ENCODE measurements at places on chromosomes 13 and 19. TPM values are rescaled to one million over a fixed set of nuclear protein-coding genes. Genes with fewer than 3 reads are reported as not detected.

GRCh38 chr19:18610556-18611326 lies 1.9 kb upstream of the TMEM59L start:
- H3K27me3 ChIP-seq, result peaks cover 31% of the 10 kb centered on the region
- peak overlapping the region; percentile 73 for H3K4me3 ChIP-seq
- H3K36me3 ChIP-seq, result peaks cover 4% of the 10 kb centered on the region
- DNase-seq, result no peak

The ZNF230 gene
- total RNA-seq, result 5.6 TPM

- H3K36me3 ChIP-seq, result peaks cover 29% of the 10 kb centered on the region
- peak overlapping the region; percentile 96 for H3K27ac ChIP-seq
- peaks cover 63% of the 10 kb centered on the region for H3K4me1 ChIP-seq
- peaks cover 4% of the 10 kb centered on the region for H3K27me3 ChIP-seq
- peak overlapping the region; percentile 62 for H3K4me3 ChIP-seq
Observed at GRCh38 chr13:52414963-52415362, 9.0 kb upstream of the THSD1 start.

- H3K36me3 ChIP-seq, result peaks cover 9% of the 10 kb centered on the region
- no peak overlapping the region for H3K4me3 ChIP-seq
- H3K27ac ChIP-seq, result no peak overlapping the region
- peaks cover 20% of the 10 kb centered on the region for H3K4me1 ChIP-seq
Observed at GRCh38 chr19:16463991-16464575, 7.7 kb downstream of the EPS15L1 start.

The PRODH2 gene
- total RNA-seq, result not detected

DNA sequence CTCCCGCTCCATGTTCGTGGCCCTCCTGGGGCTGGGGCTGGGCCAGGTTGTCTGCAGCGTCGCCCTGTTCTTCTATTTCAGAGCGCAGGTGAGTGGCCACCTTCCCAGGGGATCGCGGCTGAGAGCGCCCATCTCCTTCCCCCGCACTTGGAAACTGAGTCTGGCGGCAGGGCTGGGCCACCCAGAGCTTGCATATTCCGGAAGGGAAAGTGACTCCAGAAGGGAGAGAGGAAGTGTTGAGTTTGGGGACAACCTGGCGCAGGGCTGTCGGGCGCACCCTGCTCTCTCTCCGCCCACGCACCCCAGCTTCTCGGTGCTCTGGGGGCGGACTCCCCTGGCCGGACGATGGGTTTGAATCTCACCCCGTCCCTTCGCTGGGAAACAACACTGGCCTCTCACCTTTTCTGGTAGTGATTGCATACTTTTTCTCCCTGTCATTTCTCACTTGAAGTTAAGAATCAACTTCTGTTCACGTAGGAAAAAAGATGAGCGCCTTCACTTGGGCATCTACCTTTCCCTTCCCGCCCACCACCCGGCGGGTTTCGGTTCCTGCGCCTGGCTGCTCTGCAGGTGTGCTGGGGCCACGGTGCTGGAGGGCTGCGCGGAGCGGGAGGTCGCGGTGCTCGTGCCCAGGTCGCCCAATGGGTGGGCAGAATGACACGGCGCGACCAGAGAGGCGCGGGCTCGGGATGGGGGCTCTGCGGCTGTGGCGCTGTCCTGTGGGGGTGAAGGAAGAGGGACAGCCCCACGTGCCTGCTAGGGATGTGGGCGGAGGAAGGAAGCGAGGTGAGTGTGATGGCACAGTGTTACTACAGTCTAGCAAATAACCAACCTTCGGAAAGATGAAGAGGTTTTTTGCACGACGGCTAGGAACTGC lies 721 bp downstream of the TNFSF11 start:
- H3K27me3 ChIP-seq, result peaks cover 6% of the 10 kb centered on the region
- peak overlapping the region; percentile 83 for H3K4me3 ChIP-seq
- DNase-seq, result no peak
- peaks cover 7% of the 10 kb centered on the region for H3K4me1 ChIP-seq

The CNN1 gene
- 1.5 TPM for total RNA-seq

- H3K4me3 ChIP-seq, result peak overlapping the region; percentile 82
- peaks cover 42% of the 10 kb centered on the region for H3K36me3 ChIP-seq
- no peak for DNase-seq
- peaks cover 34% of the 10 kb centered on the region for H3K4me1 ChIP-seq
- H3K27ac ChIP-seq, result no peak overlapping the region
Observed at GRCh38 chr13:33233547-33233946, 52.0 kb downstream of the STARD13 start.

DNA sequence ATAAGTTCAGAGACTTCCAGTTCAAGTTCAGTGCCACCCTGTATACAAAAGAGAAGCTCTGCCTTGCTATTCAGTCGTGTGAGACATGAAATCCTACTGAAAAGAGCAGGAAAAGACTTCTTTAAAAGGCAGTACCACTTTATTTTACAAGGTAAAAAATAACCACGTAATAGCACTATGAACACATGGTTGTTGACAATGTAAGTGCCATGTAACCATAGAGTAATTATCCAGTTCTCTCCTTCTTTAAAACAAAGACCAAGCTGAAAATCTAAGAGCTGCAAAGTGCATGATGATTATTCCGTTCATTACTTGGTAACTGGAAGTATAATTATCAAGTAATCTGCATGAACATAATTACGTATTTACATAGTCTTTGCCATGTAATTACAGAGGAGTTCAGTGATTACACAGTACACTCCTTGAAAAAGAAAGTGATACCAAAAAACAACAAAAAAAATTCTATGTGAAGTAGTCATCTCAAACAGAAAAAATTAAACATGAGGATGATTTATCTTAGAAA lies 288.7 kb downstream of the EFNB2 start:
- no peak overlapping the region for H3K4me3 ChIP-seq
- H3K27ac ChIP-seq, result no peak overlapping the region
- H3K27me3 ChIP-seq, result no peaks in the 10 kb centered on the region
- no peaks in the 10 kb centered on the region for H3K4me1 ChIP-seq
- H3K36me3 ChIP-seq, result no peaks in the 10 kb centered on the region
- DNase-seq, result no peak

The FFAR1 gene
- not detected for total RNA-seq

DNA sequence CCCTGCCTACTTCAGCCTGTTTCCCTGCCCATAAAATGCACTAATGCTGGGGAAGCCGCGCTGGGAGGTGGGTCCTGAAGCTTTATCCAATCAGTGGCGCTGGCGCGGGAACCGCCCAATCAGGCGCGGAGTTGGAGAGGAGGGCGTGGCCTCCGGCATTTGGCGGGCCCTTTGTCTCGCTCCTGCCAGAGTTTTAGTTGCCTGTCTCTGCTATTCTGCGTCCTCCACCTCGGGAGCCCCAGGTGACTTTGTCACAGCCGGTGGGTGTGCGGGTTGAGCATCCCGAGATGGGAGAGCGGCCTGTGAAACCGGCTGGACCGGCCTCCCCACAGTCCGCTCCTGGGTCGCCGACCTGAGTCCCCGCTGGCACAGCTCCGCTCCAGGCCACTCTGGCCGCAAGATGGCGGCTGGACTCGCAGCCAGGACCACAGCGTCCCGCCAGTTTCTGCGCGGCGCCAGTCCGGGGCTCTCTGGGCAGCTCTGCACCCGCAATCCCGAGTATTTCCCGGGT lies 30.7 kb upstream of the ZNF429 start:
- H3K36me3 ChIP-seq, result no peaks in the 10 kb centered on the region
- H3K27ac ChIP-seq, result no peak overlapping the region
- no peak overlapping the region for H3K4me3 ChIP-seq
- H3K4me1 ChIP-seq, result no peaks in the 10 kb centered on the region
- no peaks in the 10 kb centered on the region for H3K27me3 ChIP-seq

The KASH5 gene
- total RNA-seq, result 0.26 TPM

GRCh38 chr13:26599403-26599802 lies 41.9 kb downstream of the WASF3 start:
- H3K36me3 ChIP-seq, result no peaks in the 10 kb centered on the region
- H3K4me3 ChIP-seq, result no peak overlapping the region

The ZNF350 gene
- 8.9 TPM for total RNA-seq

GRCh38 chr13:27482983-27483382 lies 32.6 kb upstream of the MTIF3 start:
- no peaks in the 10 kb centered on the region for H3K36me3 ChIP-seq
- no peak overlapping the region for H3K27ac ChIP-seq
- no peak overlapping the region for H3K4me3 ChIP-seq
- no peak for DNase-seq
- H3K27me3 ChIP-seq, result no peaks in the 10 kb centered on the region
- no peaks in the 10 kb centered on the region for H3K4me1 ChIP-seq

GRCh38 chr19:55304279-55304978 lies 20.6 kb downstream of the BRSK1 start:
- peaks cover 27% of the 10 kb centered on the region for H3K36me3 ChIP-seq
- no peak overlapping the region for H3K4me3 ChIP-seq
- H3K27ac ChIP-seq, result no peak overlapping the region
- peaks cover 10% of the 10 kb centered on the region for H3K27me3 ChIP-seq
- H3K4me1 ChIP-seq, result peaks cover 9% of the 10 kb centered on the region

The RUBCNL gene
- total RNA-seq, result 0.31 TPM

The FGF14 gene
- total RNA-seq, result 0.13 TPM

The TEX101 gene
- total RNA-seq, result not detected

- no peaks in the 10 kb centered on the region for H3K4me1 ChIP-seq
- no peak overlapping the region for H3K27ac ChIP-seq
- DNase-seq, result no peak
- peaks cover 7% of the 10 kb centered on the region for H3K27me3 ChIP-seq
- no peak overlapping the region for H3K4me3 ChIP-seq
Observed at GRCh38 chr19:38204096-38204495, 19.9 kb downstream of the DPF1 start.

The ALOX5AP gene
- total RNA-seq, result 1.9 TPM

GRCh38 chr19:408441-408901 lies 476 bp downstream of the C2CD4C start:
- peaks cover 3% of the 10 kb centered on the region for H3K4me1 ChIP-seq
- no peak overlapping the region for H3K4me3 ChIP-seq
- H3K36me3 ChIP-seq, result no peaks in the 10 kb centered on the region
- H3K27ac ChIP-seq, result no peak overlapping the region
- no peak for DNase-seq

DNA sequence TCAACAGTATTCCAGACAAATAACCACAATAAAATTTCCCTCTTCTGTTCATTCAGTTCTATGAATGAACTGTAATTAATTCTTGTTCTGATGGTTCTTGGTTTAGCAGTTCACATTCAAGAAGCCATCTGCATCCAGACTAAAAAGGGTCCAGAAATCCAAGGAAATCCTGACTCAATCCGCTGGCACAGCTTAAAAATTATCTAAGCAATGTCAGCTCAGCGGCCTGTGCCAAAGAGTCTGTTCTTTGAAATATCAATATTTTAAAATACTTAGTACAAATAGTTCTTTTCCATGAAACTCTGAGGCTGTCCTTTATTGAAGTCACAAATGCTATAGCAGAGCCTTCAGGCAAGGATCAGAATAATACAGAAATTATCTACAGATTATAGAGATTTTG lies 57.2 kb downstream of the DHRS12 start:
- H3K4me1 ChIP-seq, result no peaks in the 10 kb centered on the region
- no peak for DNase-seq
- H3K27ac ChIP-seq, result no peak overlapping the region

The DCT gene
- not detected for total RNA-seq

The SRRM5 gene
- total RNA-seq, result 0.26 TPM

- peak; percentile 72 for DNase-seq
- H3K4me3 ChIP-seq, result peak within 1 kb of the TSS; percentile 93
- peaks cover 3% of the 10 kb centered on the region for H3K4me1 ChIP-seq
- H3K27ac ChIP-seq, result no peak within 1 kb of the TSS
Observed at GRCh38 chr13:38686577-38687245, at the start of gene FREM2. Gene FREM2 (plus strand): TSS chr13:38687077. CDS start chr13:38687345, 268 bp downstream.

DNA sequence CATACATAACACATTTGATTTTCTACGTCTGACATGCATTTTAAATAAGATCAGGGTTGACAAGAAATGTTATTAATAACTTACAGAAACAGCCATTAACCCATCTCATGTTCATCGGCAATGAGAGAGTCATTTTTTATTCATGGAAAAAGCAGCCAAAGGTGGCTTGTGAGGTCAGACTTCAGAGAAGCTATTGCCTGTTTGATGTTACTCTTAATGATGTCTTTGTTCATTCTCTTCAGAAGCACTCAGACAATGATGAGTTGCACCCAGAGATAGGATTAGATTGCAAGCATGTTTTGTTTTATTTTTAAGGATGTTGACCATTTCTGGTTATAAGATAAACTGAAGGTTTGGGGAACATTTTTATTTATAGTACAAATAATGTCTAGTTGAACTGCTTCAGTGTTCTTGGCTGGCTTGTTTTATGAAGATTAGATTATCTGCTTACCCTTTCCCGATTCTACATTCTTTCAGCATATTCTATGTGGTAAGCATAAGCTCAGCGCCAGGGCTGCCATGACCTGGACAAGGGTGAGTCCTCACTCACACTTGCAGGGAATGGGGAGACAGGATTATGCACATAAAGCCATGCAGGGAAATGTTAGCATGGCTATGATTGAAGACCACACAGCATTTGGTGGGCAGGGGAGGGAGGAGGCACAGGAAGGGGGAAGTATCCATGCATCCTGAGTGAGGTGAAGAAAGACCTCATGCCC lies 288.1 kb downstream of the MTUS2 start:
- H3K4me1 ChIP-seq, result no peaks in the 10 kb centered on the region
- H3K27ac ChIP-seq, result no peak overlapping the region
- H3K4me3 ChIP-seq, result no peak overlapping the region
- H3K27me3 ChIP-seq, result no peaks in the 10 kb centered on the region

DNA sequence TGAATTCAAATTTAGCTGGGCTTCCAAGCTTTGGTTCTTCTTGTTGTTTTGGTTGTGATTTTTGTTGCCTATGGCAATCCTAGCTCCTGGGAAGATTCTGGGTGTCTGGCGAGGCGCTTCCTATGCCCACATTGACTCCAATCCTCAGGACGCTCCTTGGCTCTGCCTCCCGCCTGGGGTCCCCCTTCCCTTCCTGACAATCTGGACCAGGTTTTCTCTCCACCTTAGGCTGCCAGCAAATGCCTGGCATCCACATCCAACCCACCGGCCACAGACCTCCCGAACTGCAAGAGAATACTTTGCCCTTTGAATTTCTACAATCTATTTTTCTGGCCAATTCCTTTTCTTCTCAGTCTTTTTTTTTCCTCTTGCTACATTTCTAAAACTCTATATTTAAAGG lies 186.9 kb upstream of the UBL3 start:
- H3K27me3 ChIP-seq, result peaks cover 1% of the 10 kb centered on the region
- H3K4me3 ChIP-seq, result no peak overlapping the region
- peak; percentile 21 for DNase-seq

DNA sequence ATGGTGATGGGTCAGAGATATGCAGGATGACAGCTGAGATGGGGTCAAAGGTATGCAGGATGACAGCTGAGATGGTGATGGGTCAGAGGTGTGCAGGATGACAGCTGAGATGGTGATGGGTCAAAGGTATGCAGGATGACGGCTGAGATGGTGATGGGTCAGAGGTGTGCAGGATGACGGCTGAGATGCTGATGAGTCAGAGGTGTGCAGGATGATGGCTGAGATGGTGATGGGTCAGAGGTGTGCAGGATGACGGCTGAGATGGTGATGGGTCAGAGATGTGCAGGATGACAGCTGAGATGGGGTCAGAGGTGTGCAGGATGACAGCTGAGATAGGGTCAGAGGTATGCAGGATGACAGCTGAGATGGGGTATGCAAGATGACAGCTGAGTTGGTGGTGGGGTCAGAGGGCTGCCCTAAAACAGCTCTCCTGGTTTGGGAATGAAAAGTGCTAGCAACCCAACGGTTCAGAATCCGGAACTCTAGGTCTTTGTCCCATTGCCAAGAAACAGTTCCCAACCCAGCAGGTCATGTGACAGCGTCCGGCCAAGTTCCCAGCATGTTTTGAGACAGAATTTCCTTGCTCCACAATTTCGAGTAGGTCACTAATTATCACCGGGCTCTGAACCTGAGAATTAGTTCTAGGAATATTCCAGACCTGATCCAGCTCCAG lies 3.2 kb downstream of the SELENOW start:
- peak overlapping the region; percentile 42 for H3K27ac ChIP-seq
- DNase-seq, result no peak
- H3K27me3 ChIP-seq, result peaks cover 12% of the 10 kb centered on the region
- peaks cover 46% of the 10 kb centered on the region for H3K36me3 ChIP-seq
- peak overlapping the region; percentile 94 for H3K4me3 ChIP-seq
- peaks cover 30% of the 10 kb centered on the region for H3K4me1 ChIP-seq

- no peak overlapping the region for H3K4me3 ChIP-seq
- H3K27me3 ChIP-seq, result no peaks in the 10 kb centered on the region
- H3K4me1 ChIP-seq, result peaks cover 9% of the 10 kb centered on the region
- H3K27ac ChIP-seq, result no peak overlapping the region
Observed at GRCh38 chr13:42732073-42732472, 49.3 kb upstream of the FAM216B start.

All from endothelial cell (in vitro differentiated cells).